ENCODE measurements at places on chromosomes 2 and 18.
A peak's percentile ranks its signal among the peaks of the same experiment; 100 is the strongest.

GRCh38 chr2:68912732-68913131 is 40.0 kb downstream of the GKN2 start:
- DNase-seq = no peak

- no peak for DNase-seq
Observed at GRCh38 chr2:177338177-177338721, 54.3 kb upstream of the AGPS start.

- no peak for DNase-seq
Observed at GRCh38 chr2:220075835-220076234, 448.4 kb downstream of the SLC4A3 start.

DNA sequence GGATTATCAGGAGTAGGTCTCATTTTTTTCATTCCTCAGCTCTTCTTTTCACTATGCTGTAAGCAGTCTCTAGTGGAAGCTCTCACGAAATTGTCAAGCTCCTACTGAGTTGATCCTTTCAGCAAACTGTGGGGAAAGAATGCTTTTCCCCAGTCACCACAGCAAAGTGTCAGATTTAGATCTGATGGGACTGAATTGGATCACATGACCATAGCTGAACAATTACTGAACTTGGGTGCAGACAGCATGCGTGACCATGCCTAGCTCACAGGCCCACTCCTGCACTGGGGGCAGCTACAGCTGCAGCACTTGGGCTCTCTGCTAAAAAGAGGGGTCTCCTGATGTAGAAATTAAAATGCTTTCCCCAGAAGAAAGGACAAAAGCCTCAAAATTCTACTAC is 3.1 kb downstream of the ARHGAP15 start:
- no peak for DNase-seq

DNA sequence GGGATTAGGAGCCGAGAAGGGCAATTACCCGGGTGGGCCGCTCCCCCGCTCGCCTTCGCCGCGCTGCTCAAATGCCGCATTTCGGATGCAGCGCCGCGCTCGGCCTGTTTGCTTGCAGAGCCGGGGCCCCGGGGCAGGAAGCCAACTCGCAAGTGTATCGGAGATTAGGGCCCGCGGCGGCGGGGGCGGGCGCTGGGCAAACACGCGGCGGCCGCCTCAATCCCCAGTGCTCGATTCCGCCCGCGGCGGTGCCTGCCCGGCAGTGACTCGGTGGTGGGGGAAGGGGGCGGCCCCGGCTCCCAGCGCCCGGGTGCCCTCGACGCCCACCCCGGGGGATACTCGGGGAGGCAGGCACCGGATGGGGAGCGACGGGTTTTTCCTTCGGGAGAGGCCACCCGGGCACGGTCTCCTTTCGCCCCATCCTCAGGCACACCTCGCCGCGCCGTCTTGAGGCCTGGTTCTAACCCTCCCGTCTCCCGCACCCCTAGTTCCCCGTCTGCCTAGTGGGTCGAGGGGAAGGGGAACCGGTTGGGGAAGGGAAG is 26.6 kb upstream of the NOTO start:
- DNase-seq = peak; percentile 72

GRCh38 chr2:227153758-227154486 is 10.1 kb downstream of the COL4A4 start:
- no peak for DNase-seq

GRCh38 chr2:57876313-57876712 is 170.3 kb upstream of the VRK2 start:
- DNase-seq = no peak

- DNase-seq = peak; percentile 89
Observed at GRCh38 chr2:190583507-190584337, 49.2 kb upstream of the NEMP2 start.

GRCh38 chr2:21559351-21559750 is 435.6 kb downstream of the TDRD15 start:
- no peak for DNase-seq

GRCh38 chr2:92072461-92073035 is 2798.7 kb upstream of the TEKT4 start:
- DNase-seq = no peak

Measured in BE2C (cell line).